ENCODE measurements at places on chromosomes 12 and 14.
A peak's percentile ranks its signal among the peaks of the same experiment; 100 is the strongest.

- no peak for DNase-seq
These were observed 57.2 kb downstream of the LTBP2 start for GRCh38 chr14:74554742-74555362.

DNA sequence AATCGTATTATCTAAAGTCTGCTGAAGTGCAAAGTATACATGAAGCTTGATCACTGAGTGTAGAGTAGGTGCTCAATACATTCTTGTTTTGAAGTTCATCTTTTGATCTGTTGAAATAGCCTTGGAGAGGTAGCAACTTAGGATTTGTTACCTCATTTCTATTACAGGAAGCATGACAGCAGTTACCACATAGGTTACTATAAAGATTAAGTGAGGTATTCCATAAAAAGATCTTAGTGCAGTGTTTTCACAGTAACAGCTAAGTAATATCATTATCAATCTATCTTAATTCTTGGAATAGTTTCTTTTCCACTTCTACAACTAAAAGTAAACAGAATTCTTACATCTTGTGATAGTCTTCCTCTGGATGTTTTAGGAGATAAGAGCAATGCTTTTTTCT is 50.9 kb downstream of the BTBD7 start:
- no peak for DNase-seq

GRCh38 chr12:107761502-107761904 is 566 bp upstream of the PRDM4 start:
- DNase-seq = peak; percentile 14

GRCh38 chr12:31517994-31518393 is 72.9 kb downstream of the DENND5B start:
- DNase-seq = no peak

DNA sequence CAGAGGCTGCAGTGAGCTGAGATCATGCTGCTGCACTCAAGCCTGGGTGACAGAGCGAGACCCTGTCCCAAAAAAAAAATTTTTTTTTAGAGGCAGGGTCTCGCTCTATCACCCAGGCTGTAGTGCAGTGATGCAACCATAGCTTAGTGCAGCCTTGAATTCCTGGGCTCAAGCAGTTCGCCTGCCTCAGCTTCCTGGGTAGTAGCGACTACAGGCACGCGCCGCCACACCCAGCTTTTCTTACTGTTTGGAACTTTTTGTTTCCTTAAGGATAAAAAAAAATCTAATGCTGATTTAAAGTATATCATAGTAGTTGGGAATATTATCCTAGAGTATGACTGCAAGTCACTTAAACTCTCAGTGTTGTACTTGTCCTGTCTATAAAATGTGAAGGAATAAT is 7.2 kb downstream of the TMEM19 start:
- no peak for DNase-seq

- no peak for DNase-seq
These were observed 28.0 kb downstream of the DAO start for GRCh38 chr12:108907839-108908351.

DNA sequence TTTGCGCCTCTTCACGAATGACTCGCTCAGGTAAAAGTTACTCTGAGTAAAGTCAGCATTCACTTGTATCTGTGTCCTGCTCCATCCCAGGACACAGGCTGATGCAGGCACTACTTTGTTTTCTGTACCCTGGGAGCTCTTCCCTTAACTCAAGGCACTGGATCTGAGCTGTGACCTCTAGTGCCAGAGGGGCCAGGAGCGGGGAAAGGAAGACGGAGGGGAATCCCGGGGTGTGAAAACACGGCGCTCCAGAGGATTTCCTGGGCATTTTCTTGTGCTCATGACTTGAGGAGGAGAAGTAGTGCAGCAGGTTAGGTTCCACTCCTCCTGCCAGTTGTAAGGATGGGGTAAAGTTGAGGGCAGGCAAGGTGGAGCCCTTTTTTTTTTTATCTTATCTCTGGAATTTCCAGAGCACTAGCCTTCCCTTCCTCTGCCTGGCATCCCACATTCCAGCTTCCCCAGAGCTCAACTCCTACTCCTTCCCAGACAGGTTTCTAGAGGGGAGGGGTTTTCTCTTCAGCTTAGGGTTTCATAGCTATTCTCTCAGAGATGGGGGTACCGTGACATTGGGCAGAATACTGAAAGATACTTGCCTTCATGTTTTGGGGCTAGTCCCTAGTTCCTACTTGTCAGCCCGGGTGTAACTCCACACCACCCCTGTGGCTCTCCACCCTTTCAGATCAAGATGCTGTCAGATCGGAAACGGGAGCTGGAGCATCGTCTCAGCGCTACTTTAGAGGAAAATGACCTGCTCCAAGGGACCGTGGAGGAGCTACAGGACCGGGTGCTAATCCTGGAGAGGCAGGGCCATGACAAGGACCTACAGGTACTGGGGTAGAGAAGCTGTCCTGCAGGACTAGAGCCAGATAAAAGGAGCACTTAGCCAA is 52.3 kb downstream of the RAB35 start:
- DNase-seq = no peak

DNA sequence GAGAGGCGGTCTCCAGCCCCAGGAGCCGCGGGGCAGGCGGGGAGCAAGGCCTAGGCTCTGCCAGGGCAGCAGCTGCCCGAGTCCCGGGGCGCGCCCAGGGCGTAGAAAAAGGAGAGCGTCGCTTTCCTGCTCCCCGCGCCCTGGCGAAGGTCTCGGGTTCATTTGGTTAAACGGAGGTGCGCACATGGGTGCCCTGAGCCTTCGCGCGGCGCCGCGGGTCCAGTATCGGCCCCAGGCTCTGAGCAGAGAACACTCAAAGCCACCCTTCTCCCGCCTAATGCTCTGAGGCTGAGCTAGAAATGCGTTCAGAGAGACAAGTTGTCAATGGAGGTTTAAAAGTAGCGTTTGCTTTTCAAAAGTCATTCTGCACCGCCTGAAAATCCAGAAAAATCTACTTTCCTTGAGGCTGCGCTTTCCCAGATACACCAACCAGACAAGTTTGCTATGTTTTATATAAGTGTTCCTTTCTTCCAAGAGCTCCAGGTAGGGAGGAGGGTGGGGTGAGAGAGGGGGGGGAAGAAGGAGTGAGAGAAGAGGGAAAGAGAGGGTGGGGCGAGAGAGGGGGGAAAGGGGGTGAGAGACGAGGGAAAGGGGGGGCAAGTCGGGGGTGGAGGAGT is 1.5 kb downstream of the TMEM132C start:
- DNase-seq = no peak

Measured in dorsolateral prefrontal cortex (tissue), 122 donors.